NCI-H446 treated with DMSO at 0.1 percent for 48 hours (cell line): ENCODE measurements at places on chromosomes 3 and 15.
A peak's percentile ranks its signal among the peaks of the same experiment; 100 is the strongest.

DNA sequence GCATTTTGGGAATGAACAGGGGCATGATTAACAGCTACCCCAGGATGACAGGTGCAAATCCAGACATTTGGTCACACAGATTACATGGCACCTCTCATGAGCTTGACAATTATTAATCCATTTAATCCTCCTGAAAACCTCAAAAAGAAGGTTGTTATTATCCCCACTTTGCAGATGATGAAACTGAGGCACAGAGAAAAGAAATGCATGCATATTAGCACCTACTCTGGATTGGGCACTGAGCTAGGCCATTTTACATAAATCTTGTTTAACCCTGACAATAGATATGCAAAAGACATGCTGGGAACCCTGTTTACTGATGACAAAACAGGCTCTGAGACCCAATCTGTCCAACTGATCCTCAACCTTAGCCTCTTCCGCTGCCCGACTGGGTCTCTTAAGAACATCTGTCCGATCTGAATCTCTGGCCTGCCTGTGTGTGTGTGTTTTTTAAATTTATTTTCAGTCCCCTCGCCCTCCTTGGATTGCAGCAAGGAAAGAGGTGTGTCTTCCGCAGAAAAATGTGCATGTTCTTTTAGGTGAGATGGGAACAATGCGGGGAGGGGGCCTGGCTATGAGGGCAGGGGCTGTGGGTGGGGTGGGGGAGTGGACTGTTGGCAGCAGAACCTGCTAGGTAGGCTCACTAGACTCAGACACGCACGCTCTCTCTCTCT lies 162.5 kb downstream of the WNT7A start:
- DNase-seq = no peak

DNA sequence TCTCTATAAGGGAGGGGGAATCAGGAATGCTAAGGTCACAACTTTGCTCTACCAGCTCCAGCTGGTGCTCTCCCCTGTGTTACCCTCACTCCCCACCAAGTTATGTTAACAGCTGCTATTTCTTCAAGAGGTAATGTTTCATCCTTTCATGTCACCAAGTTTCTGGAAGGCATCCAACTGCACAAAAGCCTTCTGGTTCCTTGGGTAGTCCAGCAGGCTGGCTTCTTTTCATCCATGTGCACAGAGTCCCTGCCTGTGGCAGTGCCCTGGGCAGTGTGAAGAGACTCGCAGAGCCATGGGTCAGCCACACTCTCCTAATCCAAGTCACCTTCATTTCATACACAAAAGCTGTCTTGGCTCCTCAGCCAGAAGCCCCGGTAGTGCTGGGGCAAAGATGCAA lies 737.5 kb upstream of the LMCD1 start:
- DNase-seq = no peak

- no peak for DNase-seq
Observed at GRCh38 chr15:66963710-66964109, 101.7 kb upstream of the SMAD3 start.

DNA sequence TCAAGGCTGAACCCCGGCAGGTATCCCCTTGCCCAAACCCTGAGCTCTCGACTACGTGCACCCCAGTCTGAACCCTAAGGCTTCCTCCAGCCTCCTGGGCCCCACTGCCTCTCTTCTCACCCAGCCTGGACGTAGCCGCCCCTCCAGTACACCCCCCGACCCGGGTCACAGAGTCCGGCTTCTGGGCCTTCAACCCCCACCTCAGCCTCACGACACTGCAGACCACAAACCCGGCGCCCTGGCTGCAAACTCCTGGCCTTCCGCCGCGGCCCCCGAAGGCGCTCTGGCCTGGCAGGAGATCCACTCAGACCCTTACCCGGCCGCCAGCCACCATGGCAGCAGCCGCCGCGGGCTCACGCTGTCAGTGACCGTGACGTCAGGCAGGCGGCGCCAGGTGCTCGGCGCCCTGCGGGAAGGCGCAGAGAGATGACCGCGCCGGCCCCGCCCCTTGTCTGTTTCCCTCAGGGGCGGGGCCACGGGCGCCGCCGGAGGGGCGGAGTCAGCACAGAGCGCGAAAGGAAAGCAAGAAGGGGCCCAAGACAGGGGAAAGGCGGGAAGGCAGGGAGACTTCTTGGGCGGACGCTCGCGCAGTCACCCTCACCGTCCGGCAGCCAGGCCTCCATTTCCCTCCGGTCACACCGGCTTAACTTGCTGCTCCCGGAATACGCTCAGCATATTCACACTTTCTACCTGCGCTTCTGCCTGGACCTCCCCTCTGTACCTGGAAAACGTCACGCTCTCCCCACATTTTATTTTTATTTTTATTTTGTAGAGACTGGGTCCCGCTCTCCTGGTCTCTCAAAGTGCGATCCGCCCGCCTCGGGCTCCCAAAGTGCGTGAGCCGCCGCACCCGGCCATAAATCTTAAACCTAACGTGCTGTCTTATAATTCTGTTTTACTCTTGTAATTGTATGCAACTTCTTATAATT lies at the start of gene RMDN3:
Gene RMDN3 (minus strand): TSS at position 372 of the 929 bp plus-strand sequence. CDS start 471 bp downstream, outside the sequence.
- peak; percentile 83 for DNase-seq

DNA sequence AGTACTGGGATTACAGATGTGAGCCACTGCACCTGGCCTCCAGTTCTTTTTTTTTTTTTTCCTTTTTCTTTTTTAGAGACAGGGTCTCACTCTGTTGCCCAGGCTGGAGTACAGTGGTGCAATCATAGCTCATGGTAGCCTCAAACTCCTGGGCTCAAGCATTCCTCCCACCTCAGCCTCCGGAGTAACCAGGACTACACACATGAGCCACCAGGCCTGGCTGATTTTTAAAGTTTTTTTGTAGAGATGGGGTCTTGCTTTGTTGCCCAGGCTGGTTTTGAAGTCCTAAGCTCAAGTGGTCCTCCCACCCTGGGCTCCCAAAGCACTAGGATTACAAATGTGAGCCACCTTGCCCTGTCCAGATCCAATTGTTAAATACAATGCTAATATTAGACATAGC lies 13.6 kb upstream of the ULK3 start:
- no peak for DNase-seq

DNA sequence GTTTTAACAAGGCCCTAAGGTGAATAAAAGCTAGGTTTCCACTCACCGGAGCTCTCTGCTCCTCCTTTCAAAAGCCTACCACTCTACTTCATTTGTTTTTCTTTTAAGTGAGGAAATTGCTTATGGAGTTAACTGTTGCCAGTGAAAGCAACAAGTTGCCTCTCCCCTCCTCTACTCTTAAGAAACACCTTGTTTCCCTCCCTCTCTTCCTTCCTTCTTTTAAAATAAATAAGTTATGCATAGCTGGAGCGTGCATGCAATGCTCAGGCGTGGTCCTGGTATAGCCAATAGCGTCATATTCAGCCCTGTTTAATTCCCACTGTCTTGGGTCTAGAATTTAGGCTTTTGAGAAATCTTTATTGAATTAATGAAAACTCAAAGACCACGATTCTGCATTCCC lies 101.1 kb upstream of the IGF1R start:
- DNase-seq = no peak

GRCh38 chr3:170233530-170233929 lies 11.3 kb downstream of the PRKCI start:
- DNase-seq = no peak

GRCh38 chr3:141876891-141877621 lies 613 bp downstream of the ATP1B3 start:
- DNase-seq = peak; percentile 15

DNA sequence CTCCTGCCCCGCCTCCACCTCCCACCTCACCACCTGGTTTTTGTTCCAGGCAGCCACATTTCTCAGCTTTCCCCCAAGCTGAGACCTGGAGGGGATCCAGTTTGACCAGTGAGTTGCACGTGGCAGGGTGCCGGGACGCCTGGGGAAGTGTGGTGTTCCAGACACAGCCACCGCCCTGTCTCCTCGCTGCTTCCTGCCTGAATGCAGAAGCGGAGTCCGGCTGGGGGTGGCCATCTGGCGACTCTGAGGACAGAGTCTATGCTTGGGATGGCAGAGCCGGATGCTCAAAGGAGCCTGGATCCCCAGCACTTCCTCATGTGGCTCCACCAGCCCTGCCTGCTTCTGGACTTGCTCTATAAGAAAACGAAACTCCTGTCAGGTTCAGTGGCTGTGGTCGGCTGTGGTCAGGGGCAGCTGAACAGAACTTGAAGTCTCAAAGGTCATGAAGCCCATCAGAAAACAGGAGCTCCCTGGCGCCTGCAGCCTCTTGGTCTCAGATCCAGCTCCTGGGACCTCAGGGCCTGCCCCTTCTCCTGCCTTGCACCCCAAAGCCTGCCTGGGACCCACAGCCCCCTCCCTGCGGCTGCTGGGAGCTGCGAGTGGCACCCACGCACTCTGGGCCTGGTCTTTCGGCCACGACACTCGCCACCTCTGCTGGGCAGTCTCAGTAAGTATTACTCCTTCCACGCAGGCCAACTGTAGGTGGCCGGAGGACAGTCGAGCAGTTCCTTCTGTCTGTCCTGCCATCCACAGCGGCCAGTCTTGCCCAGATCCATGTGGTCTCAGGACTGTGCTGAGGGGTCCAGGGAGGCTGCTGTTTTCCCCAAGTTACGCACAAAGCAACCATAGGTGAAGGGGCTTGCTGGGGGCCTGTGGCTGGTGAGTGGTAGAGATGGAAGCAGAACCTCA lies 112.8 kb upstream of the MEF2A start:
- DNase-seq = no peak

- no peak for DNase-seq
Observed at GRCh38 chr3:103059432-103059831, 624.6 kb downstream of the ZPLD1 start.

GRCh38 chr3:64247991-64248646 lies 22.9 kb upstream of the PRICKLE2 start:
- no peak for DNase-seq

GRCh38 chr3:58697561-58697960 lies 31.0 kb upstream of the FAM3D start:
- no peak for DNase-seq

DNA sequence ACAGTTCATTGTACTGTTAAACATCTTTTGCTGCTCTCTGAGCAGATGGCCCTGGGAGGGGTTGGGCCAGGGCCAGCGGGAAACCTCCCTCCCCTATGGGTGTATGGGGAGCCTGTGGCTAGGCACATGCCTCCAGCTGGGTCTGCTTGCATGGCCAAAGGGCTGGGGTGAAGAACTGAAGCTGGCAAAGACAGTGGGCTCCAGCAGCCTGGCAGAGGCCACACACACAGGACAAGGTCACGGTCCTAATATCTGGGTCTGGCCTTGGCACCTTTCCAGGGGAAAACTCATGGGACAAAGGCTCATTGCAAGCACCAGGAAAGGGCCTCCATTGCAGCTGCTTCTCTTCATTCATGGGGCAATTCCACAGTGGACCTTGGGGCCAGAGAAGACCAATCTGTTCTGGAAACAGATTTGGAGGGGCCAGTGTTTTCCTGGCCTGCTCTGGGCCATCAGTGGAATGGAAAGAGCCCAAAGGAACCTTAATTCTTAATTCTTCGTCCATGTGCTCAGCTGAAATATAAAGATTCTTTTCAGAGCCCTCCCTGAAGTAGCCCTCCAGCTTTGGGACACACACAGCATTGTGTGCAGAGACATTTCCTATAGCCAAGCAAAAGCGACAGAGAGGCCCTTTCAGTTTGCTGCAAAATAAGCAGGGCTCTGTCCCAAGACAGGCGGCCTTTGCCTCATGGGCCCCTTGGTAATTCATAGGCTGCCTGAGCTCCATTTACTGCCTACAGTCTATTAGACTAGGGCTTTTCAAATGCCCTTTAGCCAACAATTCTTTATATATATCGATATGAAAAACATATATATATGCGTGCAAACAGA lies 11.3 kb upstream of the LIMD1 start:
- DNase-seq = peak; percentile 75

GRCh38 chr15:95417761-95418160 lies 912.7 kb upstream of the NR2F2 start:
- no peak for DNase-seq

- no peak for DNase-seq
Observed at GRCh38 chr3:46095307-46095706, 68.0 kb upstream of the XCR1 start.

- no peak for DNase-seq
Observed at GRCh38 chr3:13260259-13261103, 159.6 kb downstream of the NUP210 start.

DNA sequence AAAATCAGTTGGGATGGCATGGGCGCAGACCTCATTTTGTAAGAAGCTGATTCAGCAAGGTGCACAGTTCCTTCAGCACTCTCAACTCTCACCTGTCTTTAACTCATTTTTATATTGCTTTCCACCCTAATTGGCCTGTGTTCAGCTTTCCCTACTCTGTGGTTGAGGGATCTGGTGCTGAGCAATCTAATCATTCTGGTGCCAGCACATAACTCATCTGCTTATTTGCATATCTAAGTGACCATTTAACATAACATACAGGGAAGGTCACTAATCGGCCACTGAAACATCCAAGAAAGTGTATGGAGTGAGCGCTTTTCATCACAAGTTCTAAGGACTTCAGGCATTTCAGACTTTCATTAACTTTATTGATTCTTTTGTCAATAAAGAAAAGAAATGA lies 303.4 kb upstream of the ROPN1 start:
- DNase-seq = no peak

GRCh38 chr3:153315781-153316180 lies 153.8 kb downstream of the RAP2B start:
- DNase-seq = no peak

GRCh38 chr3:129230311-129231019 lies 18.9 kb upstream of the COPG1 start:
- DNase-seq = no peak

GRCh38 chr3:48555949-48556795 lies 431 bp downstream of the PFKFB4 start:
- DNase-seq = no peak

GRCh38 chr3:127791221-127791913 lies 30.9 kb downstream of the MGLL start:
- DNase-seq = no peak

DNA sequence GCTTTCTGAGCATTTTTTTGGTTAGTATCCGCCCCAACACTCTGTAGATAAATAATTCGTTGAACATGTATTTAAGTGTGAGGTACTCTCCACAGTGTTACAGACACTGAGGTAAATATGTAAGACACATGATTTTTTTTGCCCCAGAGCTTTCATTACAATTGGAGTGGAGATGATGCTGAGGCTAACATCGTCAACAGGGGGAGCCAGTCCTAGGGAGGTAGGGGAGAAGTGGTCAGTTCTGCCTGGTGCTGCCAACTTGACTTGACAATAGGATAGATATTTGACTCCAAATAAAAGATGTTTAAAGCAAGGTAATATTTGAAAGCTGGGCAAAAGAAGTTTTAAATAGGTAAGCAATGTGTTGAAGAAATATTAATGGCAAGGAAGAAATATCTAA lies 295.7 kb downstream of the UNC13C start:
- DNase-seq = no peak

DNA sequence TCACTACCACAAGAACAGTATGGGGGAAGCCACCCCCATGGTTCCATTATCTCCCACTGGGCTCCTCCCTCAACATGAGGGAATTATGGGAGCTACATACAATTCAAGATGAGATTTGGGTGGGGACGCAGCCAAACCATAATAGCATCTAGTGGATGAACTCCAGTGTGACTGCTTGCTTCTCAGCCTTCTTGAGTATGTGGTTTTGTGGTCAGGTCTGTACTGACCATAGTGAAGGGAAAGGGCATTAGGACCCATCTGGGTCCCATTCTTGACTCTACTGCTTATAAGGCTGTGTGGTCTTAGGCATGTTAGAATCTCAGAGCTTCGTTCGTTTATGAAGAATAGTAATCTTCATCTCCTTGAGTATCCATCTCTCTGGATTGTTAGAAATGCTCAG lies 81.4 kb downstream of the CGNL1 start:
- no peak for DNase-seq

GRCh38 chr3:45729614-45730013 lies 40.4 kb downstream of the SACM1L start:
- no peak for DNase-seq

- DNase-seq = no peak
Observed at GRCh38 chr3:63585927-63586326, 66.5 kb upstream of the SNTN start.

GRCh38 chr3:11508346-11509172 lies 135.2 kb downstream of the VGLL4 start:
- no peak for DNase-seq
